ENCODE measurements at places on chromosomes 3 and 15.

DNA sequence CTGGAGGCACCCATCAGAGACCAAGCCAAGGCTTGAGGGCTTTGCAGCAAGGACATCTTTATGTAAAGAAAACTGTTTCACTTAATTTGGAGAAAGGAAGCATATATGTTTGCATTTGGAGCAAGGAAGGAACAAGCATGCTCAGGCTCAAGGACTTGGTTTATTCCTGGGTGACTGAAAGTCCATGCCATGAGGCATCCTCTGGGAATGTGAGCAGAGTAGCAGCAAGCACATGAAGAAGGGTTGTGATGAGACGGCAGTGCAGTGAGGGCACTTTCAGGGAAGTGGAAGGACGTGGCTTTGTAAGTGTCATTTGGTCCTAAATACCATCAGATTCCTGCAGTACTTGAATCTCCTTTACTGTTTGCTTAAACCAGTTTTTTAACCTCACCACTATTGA is 26.8 kb downstream of the POLG start:
- DNase-seq, result peak; percentile 69

DNA sequence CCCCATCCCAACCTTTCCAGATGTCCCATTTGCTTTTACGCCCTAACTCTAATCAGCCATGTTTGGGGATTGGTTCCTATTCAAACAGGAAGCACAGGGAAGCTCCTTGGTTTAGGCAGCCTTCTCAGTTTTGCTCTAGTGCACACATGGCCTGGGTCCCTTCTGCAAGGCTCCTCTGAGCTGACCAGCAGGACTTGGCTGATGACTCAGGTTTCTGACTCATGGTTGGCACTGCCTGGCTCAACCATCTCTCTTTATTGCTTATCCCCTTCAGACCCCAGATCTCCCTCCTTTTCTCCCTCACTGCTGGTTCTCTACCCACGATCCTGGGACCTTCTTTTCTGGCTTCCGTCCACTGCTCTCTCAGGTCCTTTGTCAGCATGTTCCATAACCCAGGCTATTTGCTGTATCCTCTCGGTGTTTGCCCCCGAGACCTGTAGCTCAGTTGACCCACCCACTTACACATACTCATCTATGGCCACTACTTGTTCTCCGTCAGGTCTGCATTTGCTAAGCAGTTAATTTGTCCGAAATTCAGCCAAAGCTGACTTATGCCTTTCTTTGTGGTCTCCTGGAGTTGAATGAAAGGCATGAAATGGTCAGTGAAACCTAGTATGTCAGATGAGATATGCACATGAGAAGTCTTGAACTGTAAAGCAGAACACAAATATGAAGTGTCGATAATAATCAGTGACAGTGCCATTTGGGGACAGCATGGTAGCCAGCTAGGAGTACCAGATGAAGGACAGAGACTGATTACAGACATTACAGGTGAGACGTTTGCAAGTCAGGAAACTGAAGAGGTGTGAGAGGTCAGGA is 323.5 kb upstream of the ROPN1 start:
- peak; percentile 60 for DNase-seq

DNA sequence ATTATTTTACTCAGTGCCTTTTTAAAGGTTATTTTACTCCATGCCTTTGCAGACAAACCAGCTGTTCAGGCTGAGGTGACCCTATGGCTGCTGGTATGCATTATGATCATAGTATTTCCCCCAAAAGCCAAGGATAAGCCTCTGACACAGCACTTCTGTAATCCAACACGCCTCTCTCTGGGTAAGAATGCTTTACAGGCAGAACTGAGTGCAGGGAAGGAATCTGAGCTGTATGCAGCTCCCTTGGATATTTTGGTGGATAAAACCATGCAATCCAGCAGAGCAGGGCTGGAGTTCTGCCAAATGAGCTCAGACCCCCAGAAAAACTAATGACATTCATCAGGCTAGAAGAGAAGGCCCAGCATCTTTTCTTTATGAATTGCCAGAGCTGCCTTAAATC is 11.7 kb upstream of the MAP1A start:
- peak; percentile 14 for DNase-seq

DNA sequence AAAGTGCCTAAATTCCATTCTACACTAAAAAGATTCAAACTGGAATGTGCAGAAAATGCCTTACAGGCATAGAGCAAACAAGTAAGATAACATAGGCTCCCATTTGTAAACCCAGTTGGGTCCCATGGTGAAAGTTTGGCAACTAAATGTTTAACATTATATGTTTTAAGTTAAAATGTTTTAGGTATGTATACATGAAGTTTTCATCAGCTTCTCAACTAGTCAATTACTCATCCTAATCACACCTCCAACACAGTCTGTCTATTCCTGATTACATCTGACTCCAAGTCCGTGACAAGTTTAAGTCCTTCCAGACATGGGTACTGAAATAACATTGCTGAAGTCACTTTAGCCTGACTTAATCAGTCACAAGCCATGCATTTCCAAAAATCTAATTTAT is 25.0 kb downstream of the MYLK start:
- no peak for DNase-seq

GRCh38 chr3:28699283-28699682 is 350.7 kb upstream of the AZI2 start:
- DNase-seq, result no peak

All from AG08395 (cell line).